ENCODE measurements at places on chromosomes 13 and 19. TPM values are rescaled to one million over a fixed set of nuclear protein-coding genes. Genes with fewer than 3 reads are reported as not detected.
A peak's percentile ranks its signal among the peaks of the same experiment; 100 is the strongest.

- H3K4me3 ChIP-seq: peak overlapping the region; percentile 26
- peak overlapping the region; percentile 95 for H3K27ac ChIP-seq
- peak; percentile 93 for DNase-seq
- H3K27me3 ChIP-seq: no peaks in the 10 kb centered on the region
- peaks cover 68% of the 10 kb centered on the region for H3K4me1 ChIP-seq
Measured at GRCh38 chr19:4376991-4377781, 23.2 kb downstream of the SH3GL1 start.

DNA sequence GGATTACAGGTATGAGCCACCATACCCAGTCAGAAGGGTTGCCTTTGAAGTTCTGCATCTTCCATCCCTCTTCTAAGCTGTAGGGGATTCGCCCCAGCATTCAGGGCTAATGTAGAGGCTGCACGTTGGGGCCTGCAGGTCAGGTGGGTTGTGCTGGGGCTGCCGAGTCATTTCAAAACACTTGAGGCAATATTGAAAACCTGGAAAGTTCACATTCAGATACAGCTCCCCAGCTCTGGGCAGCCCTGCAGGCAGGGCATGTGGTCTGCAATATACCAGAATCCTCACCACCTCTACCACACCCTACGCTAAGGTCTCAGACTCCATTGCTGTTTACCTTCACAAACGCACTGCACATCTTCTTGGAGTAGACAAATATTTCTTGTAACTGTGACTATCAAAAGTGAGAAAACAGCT lies 24.6 kb downstream of the CCNE1 start:
- no peak for DNase-seq
- no peaks in the 10 kb centered on the region for H3K27me3 ChIP-seq
- no peak overlapping the region for H3K27ac ChIP-seq
- peaks cover 52% of the 10 kb centered on the region for H3K4me1 ChIP-seq
- no peak overlapping the region for H3K4me3 ChIP-seq

DNA sequence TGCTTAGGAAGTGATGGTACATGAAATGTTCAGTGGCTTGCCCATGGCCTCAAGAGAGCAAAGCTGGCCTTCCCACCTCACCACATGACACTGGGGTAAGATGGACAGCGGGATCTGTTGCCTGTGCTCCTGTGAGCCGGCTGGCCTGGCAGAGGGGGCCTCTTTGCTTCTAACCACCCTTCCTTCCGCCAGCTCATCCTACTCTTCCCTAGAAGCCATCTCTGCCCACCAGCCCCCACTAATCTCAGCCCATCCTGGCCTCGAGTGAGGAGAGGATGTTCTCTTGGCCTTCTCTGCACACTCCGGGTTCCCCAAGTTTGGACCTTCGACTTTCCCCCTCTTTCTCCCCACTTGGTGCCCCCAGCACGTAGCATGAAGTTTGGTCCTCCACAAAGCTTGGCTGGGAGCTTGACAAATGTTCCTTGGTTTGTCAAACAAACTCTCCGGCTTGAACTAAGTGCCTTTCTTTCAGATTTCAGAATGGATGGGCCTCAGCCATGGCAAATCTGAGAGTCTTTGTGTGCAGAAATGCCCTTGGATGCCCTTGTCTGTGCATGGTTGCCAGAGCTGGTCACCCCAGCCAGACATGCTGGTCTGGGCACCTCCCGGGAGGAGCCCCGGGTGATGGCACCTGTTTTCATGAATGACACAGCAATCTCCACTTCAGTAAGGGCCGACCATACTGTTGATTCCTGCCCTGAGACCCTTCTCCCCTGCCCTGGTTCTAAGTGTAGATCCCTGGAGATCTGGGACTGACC lies 145.5 kb downstream of the URI1 start:
- no peak for DNase-seq
- no peak overlapping the region for H3K4me3 ChIP-seq
- no peaks in the 10 kb centered on the region for H3K36me3 ChIP-seq
- no peaks in the 10 kb centered on the region for H3K4me1 ChIP-seq
- peaks cover 96% of the 10 kb centered on the region for H3K27me3 ChIP-seq

- H3K36me3 ChIP-seq: peaks cover 14% of the 10 kb centered on the region
- H3K27me3 ChIP-seq: no peaks in the 10 kb centered on the region
- no peaks in the 10 kb centered on the region for H3K4me1 ChIP-seq
Measured at GRCh38 chr19:57830071-57830602, at the start of gene ZNF587B. ZNF587B (plus strand) TSS chr19:57830299; CDS start chr19:57830529, 230 bp downstream.

DNA sequence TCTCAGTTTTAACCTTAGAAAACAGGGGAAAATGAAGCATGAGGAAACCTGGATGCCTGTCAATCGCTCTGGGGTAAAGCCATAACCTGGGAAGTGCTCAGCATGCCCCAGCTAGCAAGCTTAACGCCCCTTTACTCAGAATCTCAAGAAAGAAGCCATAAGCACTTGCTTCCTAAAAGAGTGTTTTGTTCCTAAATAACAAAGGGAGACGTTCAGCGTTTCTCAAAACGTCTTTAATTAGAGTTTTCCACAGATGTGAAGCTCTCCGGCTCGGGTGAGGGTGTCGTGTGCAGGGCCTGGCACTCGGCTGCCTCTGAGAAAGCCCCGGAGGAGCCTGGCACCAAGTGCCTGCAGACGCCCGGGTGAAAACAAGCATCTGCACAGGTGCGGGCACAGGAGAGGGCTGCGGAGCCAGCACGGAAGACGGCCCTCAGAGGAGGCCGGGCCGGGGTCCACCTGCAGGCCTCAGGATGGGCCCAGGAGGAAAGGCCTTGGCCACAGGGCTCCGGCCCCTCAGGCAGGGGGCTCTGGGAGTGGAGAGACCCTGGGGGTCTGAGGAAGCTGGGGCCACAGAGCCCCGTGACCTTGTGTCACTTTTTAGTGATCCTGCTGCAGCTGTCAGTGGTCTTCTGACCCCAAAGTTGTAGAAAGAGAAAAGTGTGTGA lies 6.2 kb downstream of the GAS6 start:
- H3K27ac ChIP-seq: no peak overlapping the region
- no peak for DNase-seq
- H3K4me3 ChIP-seq: no peak overlapping the region
- no peaks in the 10 kb centered on the region for H3K36me3 ChIP-seq
- no peaks in the 10 kb centered on the region for H3K27me3 ChIP-seq
- 0 out of 2 replicates have a peak, but pooled peaks cover 4% of the 10 kb centered on the region for H3K4me1 ChIP-seq

The KLK1 gene
- total RNA-seq: not detected

The FAM216B gene
- not detected for total RNA-seq

DNA sequence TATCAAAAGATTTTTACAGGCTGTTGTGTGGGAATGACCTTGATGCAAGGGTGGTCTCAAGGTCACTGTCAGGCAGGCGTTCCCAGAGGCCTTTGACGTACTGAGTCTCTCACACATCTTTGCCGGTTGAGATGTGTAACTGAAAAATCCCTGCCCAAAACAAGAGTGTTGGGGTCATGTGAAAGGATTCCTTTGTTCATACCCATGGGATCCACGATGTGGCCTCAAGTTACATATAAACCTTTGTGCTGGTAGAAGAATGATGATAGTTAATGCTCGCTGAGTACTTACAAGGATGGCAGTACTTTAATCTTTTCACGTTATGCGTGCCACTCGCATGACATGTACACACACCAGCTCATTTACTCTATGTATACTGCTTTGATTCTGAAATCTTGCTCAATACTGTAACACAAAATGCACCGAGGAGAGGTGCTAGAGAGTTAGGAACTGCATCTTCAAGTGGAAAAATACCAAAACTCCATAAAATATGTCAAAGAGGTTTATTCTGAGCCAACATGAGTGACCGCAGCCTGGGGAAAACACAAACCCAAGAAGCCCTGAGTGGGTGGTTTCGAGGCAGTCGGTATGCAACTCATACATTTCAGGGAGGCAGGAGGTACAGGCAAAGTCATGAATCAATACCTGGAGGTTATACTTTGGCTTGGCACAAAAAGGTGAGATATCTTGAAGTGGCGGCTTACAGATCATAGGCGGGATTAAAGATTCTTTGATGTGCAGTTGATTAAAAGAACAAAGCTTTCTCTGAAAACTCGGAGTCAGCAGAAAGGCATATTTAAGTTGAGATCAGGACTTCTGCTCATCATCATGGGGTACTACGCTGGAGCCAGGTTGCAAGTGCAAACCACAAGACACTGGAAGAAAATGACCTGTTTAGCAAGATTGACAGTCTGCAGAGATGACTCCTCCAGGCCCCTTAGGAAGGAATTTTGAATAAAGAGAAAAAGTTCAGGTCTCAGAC lies 87.4 kb upstream of the ARHGEF7 start:
- H3K36me3 ChIP-seq: no peaks in the 10 kb centered on the region
- no peaks in the 10 kb centered on the region for H3K4me1 ChIP-seq
- no peak for DNase-seq
- H3K27ac ChIP-seq: no peak overlapping the region
- peaks cover 21% of the 10 kb centered on the region for H3K27me3 ChIP-seq
- no peak overlapping the region for H3K4me3 ChIP-seq

DNA sequence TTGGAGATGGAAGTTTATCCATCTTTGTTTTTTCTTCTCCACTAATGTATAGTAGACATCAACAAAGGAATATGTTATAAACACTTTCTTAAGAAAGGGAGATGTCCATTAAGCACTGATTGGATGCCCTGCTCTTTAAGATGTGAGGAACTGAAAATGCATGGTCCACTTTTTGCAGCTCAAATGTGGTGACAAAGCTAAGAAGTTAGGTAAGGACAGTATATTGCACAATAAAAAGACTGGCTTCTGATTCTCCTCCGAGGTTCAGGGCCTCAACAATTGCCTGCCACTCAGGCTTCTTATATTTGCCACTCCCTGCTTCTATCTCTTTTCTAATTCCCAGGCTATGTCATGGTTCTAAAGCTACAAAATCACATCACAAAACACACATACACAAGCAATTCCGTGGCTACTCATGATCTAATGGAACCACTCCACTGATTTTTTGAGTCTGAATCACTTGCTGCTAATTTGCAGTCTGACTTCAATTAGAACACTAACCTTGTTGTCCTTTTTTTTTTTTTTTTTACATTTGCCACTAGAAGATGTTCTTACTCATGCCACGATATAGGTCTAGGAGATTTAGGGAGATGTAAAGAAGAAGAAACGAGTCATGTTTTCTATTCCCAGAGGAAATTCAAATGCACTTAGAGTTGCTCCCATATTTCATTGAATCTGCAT lies 29.6 kb upstream of the TNFSF11 start:
- no peaks in the 10 kb centered on the region for H3K4me1 ChIP-seq
- H3K27me3 ChIP-seq: no peaks in the 10 kb centered on the region
- no peak overlapping the region for H3K27ac ChIP-seq
- no peak overlapping the region for H3K4me3 ChIP-seq
- DNase-seq: no peak

DNA sequence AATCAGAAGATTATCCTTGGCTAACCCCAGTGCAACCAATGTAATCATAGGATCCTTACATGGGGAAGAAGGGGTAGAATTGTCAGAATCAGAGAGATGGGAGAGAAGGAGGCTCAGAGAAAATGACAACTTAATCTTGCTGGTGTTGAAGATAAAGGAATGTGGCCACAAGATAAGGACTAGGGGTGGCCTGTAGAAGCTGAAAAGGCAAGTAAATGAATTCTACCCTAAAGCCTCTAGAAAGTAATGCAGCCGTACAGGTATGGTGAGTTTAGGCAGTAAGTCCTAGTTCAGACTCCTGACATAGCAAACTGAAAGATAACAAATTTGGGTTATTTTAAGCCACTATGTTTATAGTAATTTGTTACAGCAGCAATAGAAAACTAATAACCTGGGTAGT lies 718.5 kb downstream of the SLITRK6 start:
- H3K4me1 ChIP-seq: no peaks in the 10 kb centered on the region
- DNase-seq: peak; percentile 6
- H3K36me3 ChIP-seq: no peaks in the 10 kb centered on the region
- no peak overlapping the region for H3K4me3 ChIP-seq

DNA sequence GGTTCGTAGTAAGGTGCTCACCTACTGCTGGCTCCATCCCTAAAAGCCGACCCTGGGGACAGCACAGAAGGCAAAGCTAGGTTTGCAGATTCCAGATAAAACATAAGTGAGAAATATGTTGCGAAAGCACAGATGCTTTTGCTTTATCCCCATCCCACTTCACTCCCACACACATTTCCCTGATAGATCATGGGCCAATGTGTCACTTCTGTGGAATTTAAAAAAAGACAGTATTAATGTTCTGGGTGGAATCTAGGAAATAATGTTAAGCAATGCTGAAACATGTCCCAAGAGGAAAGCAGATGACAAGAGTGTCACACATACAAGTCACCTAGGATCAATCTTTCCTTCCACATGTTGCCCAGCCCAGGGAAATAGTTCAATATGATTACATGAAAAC lies 661.0 kb upstream of the MIR17HG start:
- H3K4me3 ChIP-seq: no peak overlapping the region
- no peak for DNase-seq
- no peak overlapping the region for H3K27ac ChIP-seq
- no peaks in the 10 kb centered on the region for H3K4me1 ChIP-seq
- H3K36me3 ChIP-seq: no peaks in the 10 kb centered on the region

- H3K4me3 ChIP-seq: no peak overlapping the region
- DNase-seq: no peak
- H3K36me3 ChIP-seq: no peaks in the 10 kb centered on the region
- no peaks in the 10 kb centered on the region for H3K27me3 ChIP-seq
- no peak overlapping the region for H3K27ac ChIP-seq
- H3K4me1 ChIP-seq: no peaks in the 10 kb centered on the region
Measured at GRCh38 chr13:39374741-39375189, 228.2 kb downstream of the LHFPL6 start.

The PRR20C gene
- total RNA-seq: not detected

DNA sequence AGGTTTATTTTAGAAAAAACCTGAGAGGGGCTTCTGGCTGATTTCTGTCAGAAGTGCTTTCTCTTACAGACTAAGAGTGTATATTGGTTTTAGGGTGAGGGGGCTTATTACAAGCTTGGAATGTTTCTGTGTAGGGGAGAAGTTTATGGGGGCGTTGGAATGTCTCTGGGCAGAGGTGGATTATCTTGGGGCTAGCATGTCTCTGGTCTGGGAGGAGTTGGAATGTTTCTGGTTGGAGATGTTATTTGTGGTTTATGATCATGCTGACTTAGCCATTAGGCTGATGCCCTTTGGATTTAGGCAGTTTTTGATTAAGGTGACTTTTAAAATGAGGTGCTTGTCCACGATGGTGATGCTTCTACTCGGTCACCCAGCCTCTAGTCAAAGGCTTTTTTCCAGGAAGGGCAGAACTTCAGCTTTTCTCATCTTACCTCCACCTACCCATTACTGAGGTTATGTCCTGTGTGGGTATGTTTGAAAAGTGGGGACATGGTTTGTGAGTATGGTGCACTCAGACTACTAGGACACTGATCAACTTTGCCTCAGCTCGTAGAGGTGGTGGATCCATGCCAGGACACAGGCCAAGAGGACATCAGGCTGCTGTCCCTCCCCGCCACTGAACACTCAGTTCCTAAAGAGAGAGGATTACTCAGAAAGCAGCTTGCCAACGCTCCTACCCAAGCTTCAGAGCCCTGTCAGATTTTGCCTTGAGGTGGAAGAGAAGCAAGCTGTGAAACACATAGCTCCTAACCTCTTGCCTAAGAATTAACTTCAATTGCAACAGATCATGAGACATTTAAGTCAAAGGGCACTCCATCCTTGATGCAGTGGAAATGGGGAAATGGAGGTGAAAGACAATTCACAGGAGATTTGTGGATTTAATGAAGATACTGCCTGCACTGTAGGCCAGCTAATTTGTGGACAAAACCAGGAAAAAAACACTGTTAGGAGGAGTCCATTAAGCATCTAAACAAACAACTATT lies 63.6 kb downstream of the ZNF44 start:
- DNase-seq: no peak
- no peak overlapping the region for H3K4me3 ChIP-seq
- H3K4me1 ChIP-seq: no peaks in the 10 kb centered on the region
- no peak overlapping the region for H3K27ac ChIP-seq

Data from PC-9 (cell line).